CD4-positive, alpha-beta T cell treated with Interleukin-1 beta for 1 hour (primary cell): ENCODE measurements at places on chromosomes 12 and 14.

DNA sequence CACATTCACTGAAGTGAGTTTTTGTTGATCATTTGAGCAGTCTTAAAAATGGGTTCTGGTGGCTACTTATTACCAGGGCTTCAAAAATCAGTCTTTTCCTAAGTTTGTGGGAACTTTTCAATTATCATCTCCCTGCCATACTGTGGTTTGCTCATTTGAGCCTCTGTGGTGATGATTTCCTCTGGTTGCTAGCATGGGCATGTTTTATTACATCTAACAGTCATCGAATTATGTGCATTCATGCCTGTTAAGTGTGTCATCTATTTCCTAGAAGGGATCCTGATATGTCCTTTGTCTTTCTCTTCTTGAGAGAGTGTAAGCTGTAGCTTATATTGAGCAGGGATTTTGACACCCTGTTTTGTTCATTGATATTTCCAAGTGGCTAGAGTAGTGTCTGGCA is 116.8 kb downstream of the WIF1 start:
- DNase-seq, result no peak

GRCh38 chr12:42104784-42105183 is 39.9 kb downstream of the GXYLT1 start:
- DNase-seq, result no peak

GRCh38 chr12:1562813-1563407 is 31.5 kb downstream of the FBXL14 start:
- no peak for DNase-seq

DNA sequence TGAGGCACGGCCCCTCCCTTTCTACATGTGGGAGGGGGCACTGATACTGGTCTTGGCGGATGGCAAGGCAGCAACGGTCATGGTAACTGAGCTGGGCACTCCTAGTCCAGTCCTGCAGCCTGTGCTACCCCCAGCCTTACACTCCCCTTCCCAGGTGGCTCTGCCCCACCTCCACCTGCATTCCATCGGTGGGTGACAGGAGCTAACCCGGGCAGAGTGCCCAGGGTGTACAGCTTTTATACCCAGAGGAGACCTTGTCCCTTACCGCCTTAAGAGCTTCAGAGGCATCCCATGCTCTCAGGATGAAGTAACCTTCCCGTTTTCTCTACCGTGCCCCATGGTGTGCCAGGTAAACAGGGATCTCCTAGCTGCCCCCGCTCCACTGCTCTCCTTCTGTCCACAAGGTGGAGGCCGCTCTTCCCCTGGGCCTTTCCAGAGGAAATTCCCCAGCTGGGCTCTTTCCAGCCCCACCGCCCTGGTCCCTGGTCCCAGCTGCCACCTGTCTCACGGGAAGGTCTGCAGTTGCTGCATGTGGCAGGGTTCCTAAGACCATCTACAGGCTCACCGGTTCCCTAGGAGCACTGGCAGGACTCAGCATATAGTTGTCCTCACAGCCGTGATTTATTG is 20.5 kb downstream of the BRI3BP start:
- no peak for DNase-seq

- no peak for DNase-seq
Observed at GRCh38 chr12:57993030-57993429, 51.7 kb downstream of the ATP23 start.

GRCh38 chr12:91556909-91557308 is 374.3 kb upstream of the DCN start:
- no peak for DNase-seq

- peak; percentile 66 for DNase-seq
Observed at GRCh38 chr14:24307575-24308341, at the start of gene CIDEB. Gene CIDEB, minus strand, starts transcription at chr14:24307977. Its CDS starts 119 bp downstream, at chr14:24307858.

DNA sequence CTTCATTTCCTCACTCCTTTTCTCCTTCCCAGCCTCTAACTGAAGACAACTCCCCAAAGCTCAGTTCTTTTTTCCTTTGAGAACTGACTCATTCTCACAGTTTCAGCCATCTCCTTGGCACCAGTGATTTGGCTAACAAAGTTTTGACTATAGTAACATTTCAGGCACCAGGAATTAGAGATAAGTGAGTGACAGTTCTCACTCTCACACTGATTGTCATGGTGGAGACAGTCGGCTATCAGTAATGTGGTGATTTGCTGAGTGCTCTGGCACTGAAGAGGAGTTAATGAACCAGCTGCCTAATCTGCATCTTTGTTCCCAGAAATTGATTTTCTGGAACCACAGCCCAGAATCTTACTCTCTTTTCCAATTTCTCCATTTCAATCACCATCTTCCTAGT is 29.5 kb downstream of the HELB start:
- DNase-seq, result no peak

GRCh38 chr14:23089498-23090253 is 5.3 kb downstream of the ACIN1 start:
- no peak for DNase-seq

GRCh38 chr12:52494518-52494917 is 1.5 kb upstream of the KRT6A start:
- DNase-seq, result no peak

GRCh38 chr12:73445658-73446324 is 1091.8 kb upstream of the ATXN7L3B start:
- no peak for DNase-seq

GRCh38 chr12:88763536-88764100 is 183.3 kb upstream of the KITLG start:
- DNase-seq, result no peak

GRCh38 chr12:22101749-22102243 is 55.8 kb downstream of the CMAS start:
- peak; percentile 6 for DNase-seq

GRCh38 chr14:98903371-98903770 is 368.6 kb downstream of the BCL11B start:
- DNase-seq, result no peak

GRCh38 chr14:38138473-38139138 is 69.1 kb upstream of the SSTR1 start:
- DNase-seq, result no peak

- no peak for DNase-seq
Observed at GRCh38 chr14:103540821-103541708, 12.1 kb downstream of the TRMT61A start.

DNA sequence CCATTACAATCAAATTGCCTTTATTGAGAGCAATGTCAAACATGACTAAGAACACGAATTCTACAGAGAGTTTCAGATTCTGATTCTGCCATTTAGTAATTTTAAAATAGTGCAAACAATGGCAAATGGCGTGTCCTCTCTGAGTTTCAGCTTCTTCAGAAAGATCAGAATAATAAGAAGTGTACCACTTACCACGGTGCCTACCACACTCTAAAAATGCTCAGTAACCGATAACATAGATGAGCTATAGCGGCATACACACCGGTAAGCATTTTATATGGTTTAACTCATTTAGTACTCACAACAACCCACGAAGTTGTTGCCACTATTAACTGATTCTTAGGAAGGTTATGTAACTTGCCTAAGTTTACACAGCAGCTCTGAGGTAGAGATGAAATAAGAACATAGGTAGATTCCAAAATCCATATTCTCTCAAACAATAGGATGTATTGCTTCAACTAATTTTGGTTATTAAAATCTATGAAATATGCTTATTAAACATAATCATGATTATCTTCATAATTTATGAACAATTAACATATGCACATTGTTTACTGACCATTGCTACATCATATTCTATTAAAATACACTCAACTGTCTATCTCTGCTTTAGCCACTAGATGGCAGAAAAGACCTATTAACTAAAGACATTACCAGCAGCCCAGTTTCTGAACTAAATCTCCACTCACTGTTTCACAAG is 38.3 kb downstream of the SLC6A15 start:
- peak; percentile 39 for DNase-seq

DNA sequence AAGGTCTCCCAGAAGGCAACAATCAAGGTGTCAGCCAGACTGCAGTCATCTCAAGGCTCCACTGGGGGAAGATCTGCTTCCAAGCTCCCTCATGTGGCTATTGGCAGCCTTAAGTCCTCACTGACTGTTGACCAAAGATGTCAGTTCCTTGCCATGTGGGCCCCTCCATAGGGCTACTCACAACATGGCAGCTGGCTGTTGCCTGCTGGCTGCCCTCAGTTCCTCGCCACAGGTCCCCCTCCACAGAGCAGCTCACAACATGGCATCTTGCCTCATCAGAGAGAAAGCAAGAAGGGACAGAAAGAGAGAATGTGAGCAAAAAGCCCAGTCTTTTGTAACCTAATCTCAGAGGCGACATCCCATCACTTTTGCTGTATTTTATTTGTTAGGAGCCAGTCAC is 34.4 kb upstream of the EGLN3 start:
- no peak for DNase-seq

- DNase-seq, result no peak
Observed at GRCh38 chr14:92863286-92864080, 59.5 kb upstream of the CHGA start.

DNA sequence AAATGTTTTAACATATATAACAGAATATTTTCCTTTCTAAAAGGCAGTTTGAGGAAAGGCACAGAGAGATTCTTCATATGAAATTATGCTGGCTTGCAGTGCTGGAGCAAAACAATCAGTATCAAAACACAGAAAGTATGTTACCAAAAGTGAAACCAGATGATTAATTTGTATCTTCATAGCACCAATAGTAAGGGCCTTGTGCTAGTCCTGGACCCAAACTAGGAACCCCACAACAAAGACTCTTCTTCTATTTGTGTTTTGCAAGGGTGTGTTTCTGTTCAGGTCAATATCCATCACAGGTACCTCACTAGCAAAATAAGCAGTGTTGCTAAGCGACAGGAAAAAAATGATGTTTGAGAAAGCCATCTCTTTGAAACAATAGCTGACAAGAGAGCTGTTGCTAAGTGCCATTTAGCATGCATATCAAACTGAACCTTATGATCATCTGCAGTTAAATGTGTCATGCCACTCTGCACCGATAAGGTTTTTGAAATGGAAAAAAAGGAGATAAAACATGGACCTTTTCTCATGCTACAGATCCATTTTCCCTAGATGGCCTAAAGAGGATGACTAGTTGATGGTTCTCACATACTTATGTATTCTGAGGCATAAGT is 196.2 kb upstream of the ALG10 start:
- DNase-seq, result no peak

GRCh38 chr12:88327276-88327675 is 185.2 kb downstream of the TMTC3 start:
- DNase-seq, result no peak

- no peak for DNase-seq
Observed at GRCh38 chr14:67926821-67927220, 107.2 kb downstream of the RAD51B start.

DNA sequence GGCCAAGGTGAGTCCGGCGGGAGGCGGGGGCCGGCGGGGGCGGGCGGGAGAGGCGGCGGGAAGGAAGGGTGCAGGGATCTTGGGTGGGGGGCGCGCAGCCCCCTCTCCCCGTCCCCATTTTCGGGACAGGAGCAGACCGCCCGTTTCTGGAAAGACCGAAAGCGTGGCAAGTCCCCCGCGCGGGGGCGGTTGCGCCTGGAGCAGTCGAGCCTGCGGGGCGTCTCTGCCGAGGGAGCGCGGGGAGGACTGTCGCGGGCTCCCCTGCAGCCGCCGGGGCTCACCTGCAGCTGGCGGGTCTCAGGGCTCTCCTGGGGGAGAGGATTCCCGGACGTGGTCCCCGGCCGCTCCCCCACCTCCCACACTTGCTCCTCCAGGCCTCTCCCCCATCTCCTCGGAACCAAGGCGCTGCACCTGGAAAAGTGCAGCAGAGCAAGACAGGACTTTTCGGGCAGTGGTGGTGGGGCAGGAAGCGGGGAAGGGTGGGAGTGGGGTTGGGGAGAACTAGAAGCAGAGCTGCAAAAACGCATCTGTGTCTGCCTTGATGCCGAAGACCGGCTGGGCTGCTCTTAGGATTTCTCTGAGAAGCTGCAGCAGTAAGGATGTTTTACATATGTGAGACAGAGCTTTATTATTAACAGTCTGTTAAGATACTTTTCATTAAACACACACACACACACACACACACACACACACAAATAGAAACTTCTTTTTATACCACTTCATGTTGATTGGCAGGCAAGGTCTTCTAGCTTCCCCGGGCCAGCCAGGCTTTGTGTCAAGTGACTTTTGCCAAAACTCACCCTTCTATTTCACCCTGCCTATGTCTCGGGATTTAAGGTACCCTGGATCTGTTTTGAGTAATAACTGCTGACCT is 677 bp downstream of the C12orf75 start:
- DNase-seq, result peak; percentile 26

DNA sequence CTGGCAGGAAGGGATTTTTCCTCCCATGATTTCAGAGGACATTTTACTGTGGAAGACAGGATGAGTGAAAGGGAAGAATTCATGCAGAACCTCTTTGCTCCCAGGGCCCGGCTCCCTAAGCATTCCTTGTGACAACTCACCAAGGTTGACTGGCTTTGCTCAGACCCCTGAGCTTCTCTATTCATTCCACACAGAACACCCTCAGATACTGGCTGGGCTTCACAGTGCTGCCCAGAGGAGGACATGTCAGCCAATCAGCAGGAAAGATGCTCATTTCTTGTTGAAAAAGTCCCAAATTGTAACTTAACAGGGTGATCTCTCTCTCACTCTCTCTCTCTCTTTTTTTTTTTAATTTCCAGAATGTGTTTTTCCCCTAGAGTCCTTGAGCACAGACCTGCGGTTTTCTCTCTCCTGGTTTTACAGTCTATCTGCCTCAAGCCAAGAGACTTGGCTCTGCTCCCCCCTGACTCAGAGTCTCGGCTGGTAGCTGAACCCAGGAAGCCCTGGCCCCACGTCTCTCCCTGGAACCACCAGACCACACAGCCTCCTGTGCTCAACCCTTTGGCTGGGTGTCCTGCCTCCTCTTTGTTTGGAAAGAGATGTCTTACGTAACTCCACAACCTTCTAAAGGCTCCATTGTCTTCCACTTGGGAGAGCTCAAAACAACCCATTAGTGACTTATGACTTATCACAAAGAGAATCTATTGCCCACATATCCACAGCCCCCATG is 43.9 kb downstream of the SSPN start:
- DNase-seq, result no peak

DNA sequence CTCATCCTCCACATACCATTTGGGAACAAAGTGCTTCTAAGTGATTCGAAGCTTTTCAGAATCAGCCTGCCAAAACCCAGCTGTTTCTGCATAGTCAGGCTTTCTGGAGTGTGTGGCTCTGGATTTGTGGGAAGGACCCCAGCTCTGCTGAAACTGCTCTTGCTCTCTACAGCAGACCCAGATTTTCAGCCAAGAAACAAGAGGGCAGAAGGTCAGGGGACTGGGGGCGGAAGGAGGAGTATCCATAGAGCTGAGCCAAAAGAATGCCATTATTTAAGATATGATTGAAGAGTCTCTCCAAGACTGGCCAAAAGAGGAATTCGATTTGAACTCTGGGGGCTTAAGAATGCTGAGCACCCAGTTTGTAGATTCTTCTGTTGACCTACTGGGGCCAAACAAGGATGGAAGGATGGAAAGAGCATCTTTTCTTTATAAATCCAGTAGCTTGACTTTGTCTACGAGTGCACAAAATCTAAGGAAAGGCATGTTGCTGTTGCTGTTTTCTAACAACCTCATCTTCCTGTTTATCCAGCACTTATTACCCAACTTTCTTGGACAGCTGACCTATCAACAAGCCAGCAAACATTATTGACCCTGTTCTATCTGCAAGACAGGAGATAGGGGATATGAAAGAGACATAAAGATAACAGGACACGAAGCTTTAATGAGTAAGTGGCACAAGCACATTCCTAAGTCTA is 29.2 kb downstream of the FBLN5 start:
- no peak for DNase-seq
